Muscle of leg (tissue), 16 donors: ENCODE measurements at places on chromosomes 1 and 21. TPM values are rescaled to one million over a fixed set of nuclear protein-coding genes. Genes with fewer than 3 reads are reported as not detected.

CELA3A gene
- total RNA-seq, result not detected

GRCh38 chr1:81111818-81112217 is 688.9 kb upstream of the ADGRL2 start:
- no peaks in the 10 kb centered on the region for H3K27me3 ChIP-seq
- H3K4me3 ChIP-seq, result no peak overlapping the region
- H3K4me1 ChIP-seq, result no peaks in the 10 kb centered on the region
- no peak for DNase-seq

DNA sequence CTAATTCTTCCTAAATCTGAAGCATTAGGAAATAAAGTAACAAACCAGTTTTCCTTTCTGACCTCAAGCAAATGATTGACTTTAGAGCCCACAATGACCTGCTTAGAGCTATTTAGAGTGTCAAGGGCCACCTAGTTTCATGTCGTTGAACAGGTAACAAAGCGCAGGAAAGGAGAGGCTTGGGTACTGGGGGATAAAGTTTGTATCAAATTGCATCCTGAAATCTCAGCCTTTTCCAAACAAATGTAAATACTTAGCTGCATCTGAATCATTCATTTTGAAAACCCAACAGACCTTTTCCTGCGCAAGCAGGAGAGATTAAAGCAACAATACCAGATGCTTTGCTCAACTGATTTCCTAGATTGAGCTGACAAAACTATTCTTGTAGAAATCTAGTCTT is 121.2 kb downstream of the NRIP1 start:
- no peaks in the 10 kb centered on the region for H3K27me3 ChIP-seq
- no peaks in the 10 kb centered on the region for H3K4me1 ChIP-seq
- DNase-seq, result no peak
- H3K27ac ChIP-seq, result no peak overlapping the region
- H3K36me3 ChIP-seq, result no peaks in the 10 kb centered on the region

GRCh38 chr1:212606395-212607205 is 2.0 kb upstream of the ATF3 start:
- H3K4me1 ChIP-seq, result peaks cover 31% of the 10 kb centered on the region
- H3K36me3 ChIP-seq, result no peaks in the 10 kb centered on the region
- H3K4me3 ChIP-seq, result peak overlapping the region; percentile 71

IL6R gene
- 5.6 TPM for total RNA-seq

DNA sequence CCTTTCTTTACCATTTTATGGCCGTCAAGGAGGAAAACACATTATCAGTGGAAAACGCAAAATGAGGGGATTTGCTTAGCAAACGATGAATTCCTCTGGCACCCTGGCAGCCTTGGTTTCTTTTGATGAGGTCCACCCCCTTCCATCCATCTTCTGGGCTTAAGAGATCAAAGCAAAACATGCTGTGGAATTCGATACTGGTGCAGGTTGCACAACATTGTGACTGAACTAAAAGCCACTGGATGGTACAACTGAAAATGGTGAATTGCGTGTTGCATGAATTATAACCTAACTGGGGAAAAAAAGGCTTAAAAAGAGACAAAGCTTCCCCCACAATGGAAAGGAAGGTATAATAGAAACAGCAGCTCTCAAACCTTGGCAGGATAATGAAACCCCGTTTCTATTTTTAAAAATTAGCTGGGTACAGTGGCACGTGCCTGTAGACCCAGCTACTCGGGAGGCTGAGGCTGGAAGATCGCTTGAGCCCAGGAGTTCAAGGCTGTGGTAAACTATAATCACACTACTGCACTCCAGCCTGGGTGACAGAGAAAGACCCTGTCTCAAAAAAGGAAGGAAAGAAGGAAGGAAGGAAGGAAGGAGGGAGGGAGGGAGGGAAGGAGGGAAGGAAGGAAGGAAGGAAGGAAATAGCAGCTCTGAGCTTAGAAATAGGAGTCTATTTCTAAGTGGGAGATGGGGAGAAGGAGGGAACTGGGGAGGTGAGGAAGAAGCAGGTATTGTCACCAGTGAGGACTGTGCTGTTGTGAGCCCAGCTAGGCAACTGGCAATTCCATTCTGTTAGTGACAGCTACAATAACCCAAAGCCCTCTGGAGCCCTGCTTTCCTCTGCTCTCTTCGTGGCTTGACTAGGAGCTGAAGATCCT is 29.0 kb upstream of the LGALS8 start:
- no peaks in the 10 kb centered on the region for H3K36me3 ChIP-seq
- no peak overlapping the region for H3K4me3 ChIP-seq
- H3K4me1 ChIP-seq, result no peaks in the 10 kb centered on the region
- no peak overlapping the region for H3K27ac ChIP-seq

PHTF1 gene
- 10.9 TPM for total RNA-seq

DNA sequence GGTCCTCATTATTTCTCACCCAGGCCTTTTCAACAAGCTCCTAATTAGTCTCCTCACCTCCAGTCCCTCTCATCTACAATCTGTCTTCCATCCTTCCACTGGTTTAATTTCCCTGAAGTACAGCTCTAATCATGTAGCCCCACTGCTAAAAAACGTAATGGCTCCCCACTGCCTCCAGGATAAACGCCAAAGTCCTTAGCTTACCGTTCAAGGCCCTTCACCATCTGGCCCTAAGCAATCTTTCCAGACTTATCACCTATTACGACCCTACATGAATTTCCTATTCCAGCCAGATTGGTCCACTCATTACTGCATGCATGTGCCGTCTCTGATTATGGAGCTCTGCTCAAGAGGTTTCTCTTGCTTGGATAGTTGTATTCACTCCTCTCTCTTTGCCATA is 83.1 kb upstream of the DAB1 start:
- no peak overlapping the region for H3K27ac ChIP-seq
- DNase-seq, result no peak
- H3K4me1 ChIP-seq, result no peaks in the 10 kb centered on the region
- H3K27me3 ChIP-seq, result no peaks in the 10 kb centered on the region
- H3K36me3 ChIP-seq, result no peaks in the 10 kb centered on the region

MYBPH gene
- 109 TPM for total RNA-seq
